Cerebellum (tissue), 4 donors: ENCODE measurements at places on chromosomes 6 and 20. TPM values are rescaled to one million over a fixed set of nuclear protein-coding genes. Genes with fewer than 3 reads are reported as not detected.

GRCh38 chr6:25498505-25498904, 153.5 kb upstream of the SCGN start:
- no peak for DNase-seq

DNA sequence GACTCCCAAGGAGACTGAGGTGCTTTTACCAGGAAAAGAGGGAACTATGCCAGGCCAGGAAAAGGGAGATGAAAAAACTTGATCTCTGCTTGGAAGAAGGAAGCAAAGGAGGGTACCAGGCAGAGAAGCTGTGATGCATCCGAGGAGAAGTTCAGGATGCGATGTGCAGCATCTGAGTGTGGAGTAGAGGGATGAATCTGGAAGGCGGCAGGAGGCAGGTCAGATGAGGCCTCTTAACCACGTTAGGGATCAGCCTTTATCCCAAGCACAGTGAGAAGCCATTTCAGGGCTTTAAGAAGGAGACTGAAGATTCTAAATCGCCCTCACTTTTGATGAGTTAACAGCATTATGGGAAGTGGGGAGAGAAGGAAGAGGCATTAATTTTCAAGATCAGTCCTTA, 44.9 kb upstream of the EYA2 start:
- no peak for DNase-seq

DNA sequence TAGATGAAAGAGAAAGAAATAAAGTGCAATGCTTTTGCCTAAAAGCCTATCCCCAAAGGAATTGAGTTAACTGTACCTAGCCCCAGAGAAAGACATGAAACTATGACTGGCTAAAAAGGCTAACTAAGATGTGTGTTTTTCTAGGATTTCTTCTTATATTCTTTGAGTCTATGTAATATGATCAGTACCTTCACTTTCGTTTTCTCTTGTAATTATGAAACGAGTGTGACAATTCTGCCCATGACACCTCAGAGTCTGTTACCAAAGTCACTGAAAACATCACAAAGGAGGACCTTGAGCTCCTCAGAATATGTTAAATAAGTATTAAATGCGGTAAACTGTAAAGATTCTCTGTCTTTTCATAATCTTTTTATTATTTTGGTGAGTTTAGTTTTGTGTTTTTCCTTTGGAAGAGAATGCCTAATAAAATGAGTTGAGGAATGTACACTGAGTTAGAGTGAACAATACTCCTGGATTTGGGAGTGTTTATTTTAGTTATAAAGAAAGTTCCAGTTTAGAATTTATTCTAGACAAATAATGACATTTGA, 141.3 kb downstream of the FUT9 start:
- no peak for DNase-seq

DNA sequence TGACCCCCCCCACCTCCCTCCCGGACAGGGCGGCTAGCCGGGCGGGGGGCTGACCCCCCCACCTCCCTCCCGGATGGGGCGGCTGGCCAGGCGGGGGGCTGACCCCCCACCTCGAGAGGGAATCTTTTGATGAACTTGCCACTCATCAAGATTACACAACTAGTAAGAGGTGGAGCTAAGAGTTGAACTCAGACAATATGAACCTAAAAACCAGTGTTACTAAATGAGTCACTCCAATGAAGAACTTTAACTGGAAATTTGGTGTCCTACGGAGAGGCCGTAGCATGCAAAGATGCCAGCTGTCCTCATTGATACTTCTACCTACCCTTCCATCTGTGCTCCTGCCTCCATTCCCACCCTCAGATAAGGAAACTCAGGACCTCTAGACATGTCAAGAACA, 42.8 kb downstream of the PFDN4 start:
- no peak for DNase-seq

Gene OVOL2
- total RNA-seq: not detected

DNA sequence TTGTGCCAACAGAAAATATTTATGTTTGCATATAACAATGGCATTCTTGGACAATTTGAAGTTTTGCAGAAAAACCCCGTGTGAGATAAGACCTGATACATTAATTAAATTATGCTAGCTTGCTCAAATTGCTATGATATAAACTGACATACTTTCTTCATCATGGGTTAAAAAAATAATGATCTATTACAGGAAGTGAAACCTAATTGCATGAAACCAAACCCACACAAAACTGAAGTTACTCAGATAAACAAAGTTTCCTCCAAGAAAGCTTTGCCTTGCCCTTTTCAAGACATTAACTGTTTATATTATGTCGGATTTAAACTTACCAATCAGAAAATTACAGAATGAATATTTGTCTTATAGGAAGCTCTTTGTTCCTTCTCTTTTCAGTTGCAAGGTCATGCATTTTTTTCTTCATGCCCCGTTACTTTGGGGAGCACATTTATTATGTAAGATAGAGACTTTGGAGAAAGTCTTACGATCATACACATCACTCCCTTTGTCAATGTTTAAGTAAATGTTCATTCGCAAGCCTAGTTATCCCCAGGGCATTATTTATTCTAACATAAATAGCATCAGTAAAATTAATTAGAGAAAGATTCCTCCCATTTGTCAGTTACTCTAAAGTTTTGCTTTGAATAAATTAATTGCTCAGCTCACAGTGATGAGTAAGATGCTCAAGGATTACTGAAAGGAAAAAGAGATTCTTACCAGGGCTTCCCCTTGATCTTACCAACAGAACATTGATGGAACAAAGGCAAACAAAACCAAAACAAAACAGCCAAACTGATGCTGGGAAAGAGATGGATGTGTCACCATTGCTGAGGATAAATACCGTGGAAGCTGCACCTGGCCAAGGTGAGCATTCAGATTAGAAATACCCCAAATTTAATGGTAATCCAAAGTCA, 14.8 kb upstream of the TMEM244 start:
- no peak for DNase-seq

- no peak for DNase-seq
Observed at GRCh38 chr6:158939255-158940159, 60.5 kb downstream of the RSPH3 start.

Gene BCAS1
- total RNA-seq: 6.1 TPM

DNA sequence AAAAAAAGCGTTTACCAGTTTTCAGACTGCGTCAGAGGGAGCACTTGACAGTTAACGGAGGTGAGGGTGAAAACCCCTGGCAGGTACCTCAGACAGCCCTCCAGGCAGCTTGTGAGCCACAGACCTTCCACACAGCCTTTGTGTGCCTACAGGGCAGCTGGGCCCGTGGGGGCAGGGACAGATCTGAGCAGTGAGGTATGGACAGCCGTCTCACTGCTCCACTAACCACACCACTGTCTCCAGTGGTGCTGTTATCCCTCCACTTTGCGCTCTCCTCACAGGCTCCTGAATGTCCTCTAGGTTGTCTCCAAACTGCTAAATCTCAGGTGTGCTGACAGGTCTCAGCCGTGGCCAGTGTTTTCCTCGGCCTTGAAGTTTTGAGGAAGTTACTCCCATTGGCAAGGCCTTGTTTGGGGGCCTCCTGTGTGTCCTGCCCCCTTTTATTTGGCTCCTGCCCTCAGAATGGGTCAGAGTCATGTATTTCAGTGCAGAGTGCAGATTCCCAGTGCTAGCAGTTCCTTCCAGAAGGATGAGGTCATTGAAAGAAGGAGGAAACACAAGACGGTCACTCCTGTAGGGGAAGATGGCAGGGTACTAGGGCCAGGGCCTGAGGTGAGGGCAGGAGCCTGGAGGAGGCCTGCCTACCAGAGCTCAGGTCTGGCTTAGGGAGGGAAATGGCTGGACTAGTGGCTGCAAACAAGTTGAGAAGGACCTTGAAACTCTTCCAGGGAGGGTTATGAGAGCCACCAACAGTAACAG, 11.8 kb downstream of the GFRA4 start:
- DNase-seq: no peak

Gene RCAN2
- total RNA-seq: 30.3 TPM

DNA sequence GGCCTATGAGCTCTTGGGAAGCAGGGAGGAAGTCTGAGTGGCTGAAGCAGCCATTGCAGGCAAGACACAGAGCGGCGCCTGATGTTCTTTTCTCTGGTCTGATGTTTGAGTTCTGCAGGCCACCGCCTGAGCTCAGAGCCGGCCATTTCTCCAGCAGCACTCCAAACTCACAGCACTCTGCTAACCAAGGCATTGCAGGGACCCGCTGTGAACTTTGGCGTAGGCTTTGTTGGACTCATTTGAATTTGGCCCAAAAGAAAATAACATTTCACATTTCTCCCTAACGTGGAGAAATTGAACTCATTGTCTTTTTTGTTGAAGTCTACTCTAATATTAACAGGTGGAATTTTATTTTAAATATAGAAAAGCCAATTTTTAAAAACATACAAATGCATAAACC, 336.1 kb downstream of the FARS2 start:
- DNase-seq: no peak

DNA sequence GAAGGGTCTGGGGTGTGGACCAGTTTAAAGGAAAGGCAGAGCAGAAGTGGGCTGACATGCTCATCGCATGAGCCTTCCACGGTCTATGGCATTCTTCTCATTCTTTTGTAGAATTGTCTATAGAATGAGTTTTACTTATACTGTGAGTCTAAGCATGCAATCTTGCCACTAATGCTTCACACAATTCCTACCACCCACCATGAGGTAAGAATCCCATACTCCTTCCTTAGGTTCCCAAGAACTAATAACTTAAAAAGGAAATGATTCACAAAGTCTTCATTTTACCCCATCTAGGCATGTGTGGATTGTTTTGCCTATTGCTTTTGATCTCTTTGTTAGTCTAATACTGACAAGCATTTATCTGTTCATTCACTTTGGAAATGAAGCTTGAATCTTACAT, 195.2 kb downstream of the LY86 start:
- no peak for DNase-seq

- no peak for DNase-seq
Observed at GRCh38 chr6:90083891-90084290, 189.6 kb downstream of the GJA10 start.

DNA sequence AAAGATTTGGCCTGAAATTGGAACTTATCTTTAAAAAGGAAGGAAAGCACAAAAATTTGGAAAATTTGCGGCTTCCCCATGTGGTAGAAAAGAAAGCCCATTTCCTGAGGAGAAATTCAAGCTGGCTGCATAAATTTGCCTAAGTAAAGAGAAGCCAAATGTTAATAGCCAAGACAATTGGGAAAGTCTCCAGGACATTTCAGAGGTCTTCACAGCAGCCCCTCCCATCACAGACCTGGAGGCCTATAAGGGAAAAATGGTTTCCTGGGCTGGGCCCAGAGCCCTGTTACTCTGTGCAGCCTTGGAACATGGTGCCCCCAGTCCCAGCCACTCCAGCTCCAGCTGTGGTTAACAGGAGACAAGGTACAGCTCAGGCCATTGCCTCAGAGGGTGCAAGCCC, 736.5 kb downstream of the HACE1 start:
- DNase-seq: no peak

DNA sequence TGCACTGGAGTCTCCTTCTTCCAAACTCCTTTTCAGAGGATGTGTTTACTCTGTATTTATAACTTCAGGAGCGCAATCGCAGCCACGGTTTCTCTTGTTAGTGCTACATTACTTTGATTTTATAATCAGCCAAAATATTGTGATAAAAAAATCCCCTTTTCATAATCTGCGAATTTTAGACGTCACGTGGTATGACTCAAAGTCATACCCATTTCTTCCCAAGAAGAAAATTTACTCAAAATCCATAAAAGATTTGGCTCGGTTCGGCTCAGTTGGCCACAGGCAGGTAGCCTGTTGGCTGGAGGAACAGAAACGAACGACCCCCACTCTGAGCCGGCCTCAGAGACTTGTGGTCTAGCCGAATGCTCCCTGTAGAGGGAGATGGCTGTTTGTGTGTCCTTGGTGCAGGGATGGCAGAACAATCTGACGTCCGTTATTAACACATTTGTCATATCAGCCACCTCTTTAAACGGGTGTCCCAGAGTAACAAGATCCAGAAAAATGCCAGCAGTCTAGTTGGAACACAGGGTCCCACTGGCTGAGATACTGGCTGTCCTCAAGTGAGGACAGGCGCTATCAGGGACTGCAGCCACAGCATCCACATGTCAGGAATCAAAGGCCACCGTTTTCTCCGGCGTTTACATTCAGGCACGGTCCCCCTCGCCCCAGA, 247.6 kb downstream of the DLL1 start:
- DNase-seq: no peak

- no peak for DNase-seq
Observed at GRCh38 chr6:153024709-153025017, 22.2 kb upstream of the MTRF1L start.

Gene CGA
- 0.82 TPM for total RNA-seq

GRCh38 chr6:21279619-21280018, 313.9 kb upstream of the SOX4 start:
- DNase-seq: no peak

DNA sequence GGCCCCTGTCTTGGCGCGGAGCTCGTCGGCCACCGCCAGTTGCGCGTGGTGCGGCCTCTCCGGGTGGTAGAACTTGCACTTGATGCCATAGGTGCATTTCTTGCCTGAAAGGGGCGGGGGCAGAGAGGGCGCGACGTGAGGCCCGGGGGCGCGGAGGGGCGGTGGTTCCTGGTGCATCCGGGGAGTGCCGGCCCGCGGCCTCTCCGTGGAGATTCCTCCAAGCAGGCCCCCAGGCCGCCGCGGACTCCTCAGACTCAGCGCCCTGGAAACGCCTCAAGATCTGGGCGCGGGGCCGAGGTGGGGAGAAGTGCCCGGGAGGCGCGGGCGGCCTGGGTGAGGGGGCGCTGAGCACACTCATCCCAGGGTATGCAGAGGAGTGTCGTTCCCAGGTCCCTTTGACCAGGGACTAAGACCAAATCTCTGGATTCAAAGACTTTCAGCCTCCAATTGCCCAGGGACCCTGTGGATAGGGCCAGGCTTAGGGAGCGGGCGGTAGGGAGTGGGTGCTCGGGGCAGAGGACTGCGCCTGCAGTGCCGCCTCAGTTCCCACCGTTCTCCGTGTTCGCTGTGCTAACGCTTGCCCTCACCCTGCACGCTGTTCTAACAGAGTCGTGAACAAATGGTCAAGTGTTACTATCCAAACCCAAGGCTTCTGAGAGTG, 33.3 kb downstream of the ZC3H12D start:
- DNase-seq: no peak

Gene TBX18
- total RNA-seq: 22.1 TPM

GRCh38 chr6:150196942-150197745, 54.3 kb downstream of the PPP1R14C start:
- DNase-seq: peak; percentile 54

Gene METTL24
- 3.3 TPM for total RNA-seq

DNA sequence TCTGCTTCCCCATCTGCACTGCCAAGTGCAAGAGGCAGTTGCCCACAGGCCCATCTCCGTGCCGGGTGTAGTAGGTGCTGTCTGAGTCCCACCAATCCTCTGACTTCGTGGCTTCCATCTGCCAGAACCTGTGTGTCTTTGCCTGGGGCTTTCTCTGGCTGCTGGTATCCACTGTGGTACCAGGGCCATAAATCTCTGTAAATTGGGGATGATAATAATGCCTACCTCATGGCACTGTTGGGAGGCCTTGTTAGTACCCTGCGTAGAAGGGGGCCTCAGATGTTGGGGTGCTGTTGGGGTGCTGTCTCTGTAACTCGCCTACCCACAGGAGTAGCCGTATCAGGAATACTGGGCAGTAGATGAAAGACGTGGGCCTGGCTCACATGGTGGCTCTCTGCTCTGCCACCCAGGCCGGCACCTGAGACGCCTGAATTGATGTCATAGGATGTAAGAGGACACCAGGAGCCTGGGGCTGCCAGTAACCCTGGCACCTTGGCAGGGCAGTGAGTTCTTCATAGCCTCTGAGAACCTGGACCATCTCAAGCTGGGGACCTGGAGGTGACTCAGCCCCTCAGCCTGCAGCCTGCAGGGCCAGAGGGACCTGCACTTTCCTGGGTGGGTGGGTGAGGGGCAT, 94.1 kb upstream of the RNF24 start:
- DNase-seq: no peak

Gene CALHM6
- 2.8 TPM for total RNA-seq

Gene PGC
- total RNA-seq: 0.36 TPM

Gene PHACTR3
- total RNA-seq: 20.1 TPM
